ENCODE measurements at places on chromosomes 5 and 9.

DNA sequence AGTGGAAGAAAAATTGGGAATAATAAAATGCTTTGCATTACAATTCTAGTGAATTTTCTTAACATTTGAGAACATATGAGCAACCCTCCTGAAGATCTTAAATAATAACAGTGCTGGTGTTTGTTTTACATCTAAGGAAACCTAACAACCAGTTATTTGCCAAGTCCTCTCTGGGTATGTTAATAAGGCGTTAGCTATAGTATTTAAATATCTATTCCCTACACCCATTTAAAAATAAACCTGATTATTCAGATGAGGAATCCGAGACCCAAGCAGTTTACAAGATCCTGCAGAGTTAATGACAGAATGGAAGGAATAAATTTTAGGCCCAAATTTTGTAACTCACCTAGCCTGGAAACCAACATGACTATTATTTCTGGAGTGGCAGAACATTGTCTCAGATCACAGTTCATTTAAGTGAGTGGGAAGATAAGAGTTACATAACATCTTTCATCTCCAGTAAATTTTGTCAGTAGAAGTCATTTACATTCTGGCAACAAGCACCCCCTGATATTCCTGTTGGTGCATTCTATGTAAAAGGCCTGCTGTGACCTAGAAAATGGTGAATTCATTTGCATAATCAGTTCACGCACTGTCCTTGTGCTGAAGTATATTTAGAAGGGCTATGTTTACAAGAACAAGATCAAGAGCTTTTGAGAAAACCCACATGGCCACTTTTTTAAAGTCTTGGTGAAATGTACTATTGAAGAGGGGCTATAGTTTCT, 148.2 kb downstream of the COX7C start:
- no peak for DNase-seq

DNA sequence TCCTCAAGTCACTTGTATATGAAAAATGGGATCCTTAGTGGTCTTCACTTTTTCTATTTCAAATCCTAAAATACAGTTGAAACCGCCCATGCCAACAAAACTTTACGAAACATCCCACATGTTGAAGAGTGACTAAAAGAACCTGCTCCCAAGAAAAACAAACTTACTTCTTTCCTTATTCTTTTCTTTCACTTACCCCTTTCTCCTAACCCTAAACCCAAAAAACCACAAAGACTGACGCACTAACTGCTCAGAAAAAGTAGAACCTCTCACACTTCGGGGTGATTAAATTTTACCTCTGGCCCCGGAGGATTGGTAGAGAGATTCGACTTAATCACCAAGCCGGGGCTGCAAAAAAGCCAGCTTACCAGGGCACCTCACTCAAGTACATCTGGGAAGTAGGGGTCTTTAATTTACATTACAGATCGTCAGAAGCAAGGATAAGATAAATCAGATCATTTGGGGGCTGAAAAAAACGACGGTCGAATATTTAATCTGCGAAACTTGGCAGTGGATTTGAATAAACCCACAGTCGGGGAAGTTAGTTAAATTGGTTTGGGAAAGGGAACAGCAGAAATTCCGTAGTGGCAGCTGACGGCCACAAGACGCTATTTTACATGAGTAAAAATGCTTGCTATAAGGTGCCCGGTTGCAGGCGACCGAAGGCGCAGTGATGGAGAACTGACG, 1.3 kb downstream of the CDO1 start:
- no peak for DNase-seq

GRCh38 chr9:69388596-69388995, 63.6 kb downstream of the ENTREP1 start:
- DNase-seq, result no peak

DNA sequence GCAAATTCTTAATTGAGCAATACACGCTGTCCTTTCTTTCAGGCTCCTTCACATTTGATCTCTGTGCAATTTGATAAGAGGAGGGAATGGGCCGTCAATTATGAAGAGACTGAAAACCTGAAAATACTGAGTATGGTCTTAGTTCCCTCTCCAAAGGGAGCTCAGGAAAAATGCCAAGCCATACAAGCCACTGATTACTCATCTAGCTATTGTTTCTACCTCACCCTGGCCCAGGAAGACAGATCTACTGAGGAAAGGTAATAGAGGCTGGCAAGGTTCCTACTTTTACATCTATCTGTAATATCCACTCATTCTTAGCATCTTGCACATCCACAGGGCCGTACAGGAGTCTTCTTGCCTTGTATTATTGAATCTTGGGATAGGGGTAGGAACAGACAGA, 23.7 kb upstream of the TNC start:
- no peak for DNase-seq

DNA sequence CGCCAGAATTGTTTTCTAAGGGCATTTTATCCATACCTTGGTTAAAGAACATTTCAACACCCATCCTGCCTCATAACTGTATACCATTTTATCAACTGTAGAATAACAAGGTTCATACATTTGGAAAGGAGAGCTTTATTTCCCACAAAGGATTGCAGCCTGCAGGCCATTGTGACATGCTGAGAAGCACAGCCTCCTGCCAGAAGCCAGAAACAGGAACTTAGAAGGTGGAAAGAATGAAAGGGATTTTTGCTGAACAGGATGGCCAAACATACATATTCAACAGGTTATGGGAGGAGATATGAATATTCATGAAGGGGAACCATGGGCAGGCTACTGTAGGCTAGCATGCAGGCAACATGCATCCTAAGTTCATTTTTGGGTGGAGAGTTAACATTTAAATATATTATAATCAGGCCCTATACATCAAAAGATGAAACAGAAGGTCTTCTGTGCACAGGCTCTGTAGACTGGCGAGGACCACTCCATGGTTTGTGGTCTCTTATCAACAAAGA, 59.9 kb upstream of the DIRAS2 start:
- DNase-seq, result no peak

GRCh38 chr9:125986966-125987365, 239.8 kb downstream of the PBX3 start:
- no peak for DNase-seq

DNA sequence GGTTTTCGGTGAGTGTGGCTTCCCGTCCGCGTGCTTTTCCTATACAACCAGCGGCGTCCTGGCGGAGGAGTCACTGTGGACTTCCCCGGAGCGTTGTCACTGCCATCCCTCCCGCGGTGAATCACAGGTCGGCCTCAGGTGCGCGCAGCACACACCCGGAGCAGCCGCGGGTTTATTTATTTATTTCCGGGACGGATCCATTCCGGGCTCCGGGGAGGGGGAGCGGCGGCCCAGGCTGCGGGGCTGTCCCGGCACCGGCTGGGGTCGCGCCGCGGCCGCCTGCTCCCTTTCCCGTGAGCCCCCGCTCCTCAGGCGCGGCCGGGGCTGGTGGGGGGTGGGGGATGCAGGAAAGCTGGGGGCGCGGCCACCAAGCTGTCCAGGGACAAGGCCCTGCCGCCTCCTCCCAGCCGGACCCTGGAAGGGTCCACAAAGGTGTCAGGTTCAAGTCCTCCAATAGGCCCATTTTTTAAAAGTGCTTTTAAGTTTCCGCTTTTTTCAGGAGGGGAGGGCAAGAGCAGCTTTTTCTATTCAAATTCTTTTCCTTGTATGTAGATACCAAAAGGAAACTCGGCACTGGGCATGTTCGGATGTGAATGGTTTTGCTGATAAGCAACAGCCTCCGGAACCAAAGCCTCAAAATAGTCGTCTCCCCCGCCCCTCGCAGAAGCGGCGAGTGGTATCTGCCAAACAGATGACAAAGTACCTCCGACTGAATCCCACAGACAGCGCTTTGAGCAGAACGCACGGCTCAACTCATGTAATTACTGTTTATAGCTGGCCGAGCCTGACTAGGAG, 192.5 kb downstream of the CD180 start:
- peak; percentile 77 for DNase-seq

- DNase-seq, result no peak
Observed at GRCh38 chr9:93505541-93506132, 52.3 kb upstream of the FAM120AOS start.

DNA sequence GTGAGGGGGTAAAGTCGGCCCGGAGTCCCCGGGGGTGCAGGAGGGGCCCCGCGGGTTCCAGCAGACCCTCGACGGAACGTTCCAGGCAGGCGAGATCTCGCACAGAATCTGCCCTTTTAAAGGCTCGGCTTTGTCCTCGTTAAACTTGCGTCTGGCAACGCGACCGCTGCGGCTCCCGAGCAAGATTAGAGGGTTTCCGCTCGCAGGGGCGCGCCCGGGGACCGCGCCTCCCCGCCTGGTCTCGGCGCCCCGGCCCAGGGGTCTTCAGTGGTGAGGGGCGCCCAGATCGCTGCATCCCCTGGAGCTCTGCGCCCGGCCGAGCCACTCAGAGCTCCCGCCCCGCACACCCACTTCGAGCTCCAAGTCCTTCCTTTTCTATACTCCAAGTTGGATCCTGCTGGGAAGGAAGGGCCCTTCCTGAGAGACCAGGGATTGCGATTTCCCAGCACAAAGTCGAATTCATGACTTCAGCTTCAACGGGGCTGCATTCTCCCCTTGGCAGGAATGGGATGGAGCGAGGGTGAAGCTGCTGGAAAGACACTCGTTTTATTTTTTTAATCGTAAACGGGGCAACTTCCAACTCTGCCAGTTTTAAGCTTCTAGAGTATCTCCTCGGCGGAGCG, 11.3 kb downstream of the PROP1 start:
- DNase-seq, result no peak

DNA sequence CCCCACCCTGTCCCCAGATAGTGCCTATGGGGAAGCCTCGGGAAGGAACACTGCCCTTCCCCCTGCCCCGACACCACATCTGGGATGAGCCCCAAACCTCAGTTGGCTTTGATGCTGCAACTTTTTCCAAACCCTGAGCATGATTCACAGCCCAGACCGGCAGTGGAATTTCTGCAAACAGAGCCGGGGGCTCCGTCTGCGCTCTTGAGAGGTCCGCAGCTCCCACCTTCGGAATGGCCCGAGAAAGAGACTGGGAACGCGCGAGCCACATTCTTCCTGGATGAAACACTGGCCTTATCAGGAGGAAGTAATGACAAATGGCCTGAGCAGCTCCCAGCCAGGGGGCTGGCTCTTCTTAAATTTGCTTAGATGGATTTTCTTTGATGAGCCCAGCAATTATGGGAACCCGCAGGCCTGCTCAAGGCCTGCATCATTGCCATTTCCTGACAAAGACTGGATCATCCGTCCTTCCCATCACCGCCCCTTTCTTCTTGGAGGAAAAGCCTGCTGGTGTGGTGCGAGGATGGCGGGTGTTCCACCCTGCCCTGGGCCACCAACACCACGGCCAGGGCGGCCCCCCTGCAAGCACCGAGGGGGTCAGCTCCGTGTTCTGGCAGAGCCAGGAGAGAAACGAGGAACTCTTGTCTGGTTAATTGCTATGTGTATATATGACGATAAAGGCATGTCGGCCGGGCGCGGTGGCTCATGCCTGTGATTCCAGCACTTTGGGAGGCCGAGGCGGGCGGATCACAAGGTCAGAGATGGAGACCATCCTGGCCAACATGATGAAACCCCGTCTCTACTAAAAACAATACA, 38.8 kb upstream of the COL5A1 start:
- no peak for DNase-seq

GRCh38 chr9:98978231-98978681, 34.5 kb downstream of the COL15A1 start:
- DNase-seq, result no peak

GRCh38 chr5:116654925-116655324, 80.3 kb upstream of the SEMA6A start:
- no peak for DNase-seq

- no peak for DNase-seq
Observed at GRCh38 chr5:52956915-52957747, 32.0 kb upstream of the ITGA2 start.

GRCh38 chr9:96177005-96177718, 124.8 kb downstream of the HSD17B3 start:
- DNase-seq, result no peak
